Epithelial cell of proximal tubule (primary cell): ENCODE measurements at places on chromosomes 12 and 14. TPM values are rescaled to one million over a fixed set of nuclear protein-coding genes. Genes with fewer than 3 reads are reported as not detected.
A peak's percentile ranks its signal among the peaks of the same experiment; 100 is the strongest.

The LRTM2 gene
- not detected in 2 replicates for total RNA-seq

DNA sequence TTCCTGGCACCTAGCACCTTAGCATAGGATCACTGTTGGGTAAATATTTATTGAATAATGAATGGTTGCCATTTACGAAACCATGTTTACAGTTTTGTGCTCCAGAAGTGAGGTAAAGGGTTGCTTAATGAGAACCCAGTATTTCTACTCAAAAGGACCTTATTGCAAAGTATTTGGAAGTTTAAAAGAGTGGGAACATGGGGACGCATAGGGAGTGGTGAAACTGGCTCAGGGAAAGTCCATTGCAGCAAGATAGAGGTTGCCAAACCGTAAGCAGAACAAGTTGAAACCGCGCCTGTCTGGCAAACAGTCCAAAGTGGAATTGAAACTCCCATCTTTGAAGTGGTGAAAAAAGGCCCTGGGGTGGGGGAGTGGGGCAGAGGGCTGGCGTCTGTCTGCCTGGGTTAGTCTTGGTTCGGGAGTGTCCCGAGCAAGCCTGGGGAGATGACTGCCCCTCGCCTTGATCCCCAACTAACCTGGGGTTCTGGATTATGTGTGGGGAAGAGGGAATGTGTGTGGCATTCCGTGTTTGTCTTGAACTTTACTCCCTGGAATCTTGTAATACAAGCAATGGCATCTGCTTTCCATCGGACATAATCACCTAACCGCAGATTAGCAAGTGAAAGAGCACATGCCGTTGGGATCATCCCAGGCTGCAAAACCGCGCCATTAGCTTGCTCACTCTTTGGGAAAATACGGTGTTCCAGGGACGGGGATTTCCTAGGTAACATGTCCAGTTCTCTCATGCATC lies 7.2 kb downstream of the ALDH2 start:
- DNase-seq: peak; percentile 97

- no peak for DNase-seq
These were observed 30.2 kb downstream of the NTN4 start for GRCh38 chr12:95760371-95760770.

DNA sequence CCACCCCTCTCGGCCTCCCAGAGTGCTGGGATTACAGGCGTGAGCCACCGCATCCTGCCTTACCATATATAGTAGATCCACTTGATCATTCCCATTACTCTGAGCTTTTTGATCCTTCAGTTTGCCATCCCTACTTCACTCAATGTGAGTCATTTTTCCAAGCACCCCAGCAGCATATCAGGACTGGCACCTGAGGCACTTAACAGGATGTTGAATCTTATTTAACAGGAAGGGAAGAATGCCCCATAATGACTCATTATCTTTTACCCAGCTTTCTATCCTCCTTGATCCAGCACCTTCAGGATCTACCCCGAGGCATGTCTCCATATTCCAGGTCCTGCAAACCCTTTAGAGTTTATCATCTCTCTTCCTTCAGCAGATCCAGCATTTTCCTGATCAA lies 84.9 kb upstream of the CMKLR1 start:
- no peak for DNase-seq

GRCh38 chr14:93548102-93548843 lies 117.5 kb downstream of the UNC79 start:
- peak; percentile 56 for DNase-seq

DNA sequence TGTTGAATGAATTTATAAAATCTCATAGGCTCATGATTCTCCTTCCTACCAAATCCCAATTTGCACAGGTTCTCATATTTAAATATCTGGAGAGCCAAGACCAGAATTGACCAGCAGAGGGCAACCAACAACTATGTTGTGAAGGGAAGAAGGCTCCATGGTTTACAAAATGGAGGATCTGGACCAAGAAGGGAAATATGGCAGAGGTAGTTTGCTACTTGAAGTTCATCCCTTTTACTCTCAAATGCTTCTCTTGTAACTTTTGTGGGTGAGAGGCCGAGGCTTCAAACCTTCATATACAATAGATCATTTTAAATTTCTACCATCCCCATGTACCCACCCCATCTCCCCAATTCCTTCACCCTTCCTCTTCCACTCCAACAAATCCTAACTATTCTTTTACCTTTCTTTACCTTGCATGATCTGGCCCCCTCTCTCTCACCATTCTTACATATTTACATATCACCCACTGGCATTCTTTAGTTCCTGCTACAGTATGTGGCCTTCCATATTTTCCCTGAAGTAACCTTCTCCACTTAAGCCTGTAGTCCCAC lies 3.8 kb upstream of the SMARCC2 start:
- DNase-seq: peak; percentile 35
